RKO (cell line): ENCODE measurements at places on chromosomes 16 and 17.

GRCh38 chr17:8746501-8747236 lies 2.0 kb upstream of the CCDC42 start:
- no peak for DNase-seq

DNA sequence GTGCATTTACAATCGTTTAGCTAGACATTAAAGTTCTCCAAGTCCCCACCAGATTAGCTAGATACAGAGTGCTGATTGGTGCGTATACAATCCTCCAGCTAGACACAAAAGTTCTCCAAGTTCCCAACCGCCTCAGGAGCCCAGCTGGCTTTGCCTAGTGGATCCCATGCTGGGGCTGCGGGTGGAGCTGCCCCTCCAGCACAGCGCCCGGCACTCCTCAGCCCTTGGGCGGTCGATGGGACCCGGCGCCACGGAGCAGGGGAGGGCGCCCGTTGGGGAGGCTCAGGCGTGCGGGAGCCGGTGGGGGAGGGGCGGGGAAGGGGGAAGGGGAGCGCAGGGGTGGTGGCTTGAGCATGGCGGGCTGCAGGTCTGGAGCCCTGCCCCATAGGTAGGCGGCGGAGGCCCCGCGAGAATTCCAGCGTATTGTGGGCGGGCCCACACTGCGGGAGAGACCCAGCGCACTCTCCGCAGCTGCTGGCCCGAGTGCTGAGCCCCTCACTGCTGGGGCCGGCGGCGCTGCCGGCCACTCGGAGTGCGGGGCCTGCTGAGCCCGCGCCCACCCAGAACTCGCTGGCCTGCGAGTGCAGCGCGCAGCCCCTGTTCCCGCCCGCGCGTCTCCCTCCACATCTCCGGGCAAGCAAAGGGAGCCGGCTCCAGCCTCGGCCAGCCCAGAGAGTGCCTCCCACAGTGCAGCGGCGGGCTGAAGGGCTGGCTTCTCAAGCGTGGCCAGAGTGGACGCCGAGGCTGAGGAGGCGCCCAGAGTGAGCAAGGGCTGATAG lies 907.5 kb downstream of the CDH8 start:
- no peak for DNase-seq

DNA sequence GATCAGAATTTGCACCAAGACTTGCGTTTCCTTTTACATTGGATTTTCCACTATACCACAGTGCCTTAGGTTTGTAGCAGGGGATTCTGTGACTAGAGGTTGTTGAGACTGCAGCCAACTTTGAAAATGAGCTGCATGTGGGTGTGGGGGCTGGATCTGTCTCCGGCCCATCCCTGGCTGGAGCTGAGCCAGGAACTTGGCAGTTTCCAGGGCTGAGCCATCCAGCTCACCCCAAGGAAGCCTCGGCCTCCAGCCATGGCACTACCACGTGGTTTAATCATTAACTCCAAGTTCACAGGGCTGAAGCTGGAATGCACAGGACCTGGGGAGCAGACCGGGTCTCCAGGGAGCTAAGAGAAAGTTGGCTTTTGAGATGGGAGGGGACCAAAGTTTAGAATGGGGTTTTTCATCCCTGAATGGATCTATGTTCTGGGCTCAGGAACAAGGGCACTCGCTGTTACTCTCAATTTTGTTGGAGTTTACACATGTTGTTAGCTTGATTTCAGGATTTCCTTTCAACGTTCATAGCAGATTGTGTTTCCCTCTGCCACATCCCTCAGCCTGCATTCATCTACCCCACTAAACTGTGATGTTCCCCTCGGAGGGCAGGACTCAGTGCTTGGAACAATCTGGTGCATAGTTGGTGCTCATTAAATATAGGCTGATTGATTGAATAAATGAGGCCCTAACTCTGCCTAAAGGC lies 42.3 kb upstream of the HNF1B start:
- no peak for DNase-seq

DNA sequence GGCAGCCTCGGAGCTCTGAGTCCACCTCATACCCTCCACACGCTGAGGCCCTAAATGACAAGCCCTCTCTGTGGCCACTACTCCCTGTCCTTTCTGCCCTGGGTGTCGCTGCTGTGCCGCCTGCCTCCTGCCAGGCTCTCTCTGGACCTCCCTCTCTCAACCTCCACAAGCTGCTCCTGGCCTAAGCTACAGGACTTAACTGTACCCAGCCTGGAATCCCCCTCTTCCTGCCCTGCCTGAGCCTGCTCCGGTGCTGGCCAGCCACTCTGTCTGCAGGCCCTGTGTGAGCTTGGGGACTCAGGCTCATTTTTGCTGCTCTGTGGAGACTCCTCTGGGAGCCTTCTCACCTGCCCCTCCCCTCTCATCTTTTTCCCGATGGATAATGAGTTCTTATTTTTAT lies 21.5 kb downstream of the IFT140 start:
- no peak for DNase-seq

GRCh38 chr16:1144476-1145382 lies 8.2 kb upstream of the CACNA1H start:
- no peak for DNase-seq

DNA sequence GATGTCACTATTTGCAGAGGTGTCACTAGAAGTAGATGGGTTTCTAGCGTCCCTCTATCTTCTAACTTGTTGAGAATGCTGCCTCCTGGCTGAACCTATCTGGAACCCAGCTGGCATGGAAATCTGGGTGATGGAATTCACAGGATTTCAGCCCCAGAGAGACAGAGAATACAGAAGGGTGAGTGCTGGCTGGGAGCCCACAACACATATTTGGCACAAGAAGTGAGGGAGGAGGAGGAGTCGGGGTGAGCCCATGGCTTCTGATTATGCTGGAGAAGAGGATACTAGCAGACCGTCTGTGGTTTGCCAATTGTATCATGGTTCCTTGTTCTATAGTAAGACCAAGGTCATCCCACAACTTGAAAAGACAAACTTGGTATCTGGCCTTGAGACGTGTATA lies 557.8 kb upstream of the SALL1 start:
- no peak for DNase-seq

- DNase-seq, result no peak
Observed at GRCh38 chr17:7437950-7438614, 1.2 kb upstream of the FGF11 start.

GRCh38 chr16:13390093-13390985 lies 488.9 kb downstream of the SHISA9 start:
- DNase-seq, result no peak

- no peak for DNase-seq
Observed at GRCh38 chr16:88591577-88592021, 21.4 kb downstream of the ZC3H18 start.

GRCh38 chr17:81378941-81379511 lies 16.2 kb upstream of the BAHCC1 start:
- DNase-seq, result no peak

DNA sequence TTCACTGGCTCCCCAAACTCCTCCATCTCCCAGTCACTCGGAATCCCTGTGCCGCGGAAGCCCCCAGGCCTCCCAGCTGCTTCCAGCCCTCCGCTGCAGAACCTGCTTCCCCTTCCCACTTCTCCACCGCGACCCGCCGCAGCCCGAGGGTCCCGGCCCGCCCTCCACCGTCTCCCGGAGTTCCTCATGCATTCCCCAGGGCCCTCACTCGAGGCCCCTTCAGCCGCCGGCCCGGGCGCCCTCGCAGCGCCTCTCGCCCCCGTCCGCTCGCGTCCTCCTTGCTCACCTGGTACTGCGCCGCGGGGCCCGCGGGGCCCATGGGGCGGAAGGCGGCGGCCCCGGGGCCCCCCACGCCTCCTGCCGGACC lies 329 bp downstream of the SMARCD2 start:
- DNase-seq, result peak; percentile 30

GRCh38 chr17:45577571-45578279 lies 87.2 kb upstream of the PLEKHM1 start:
- DNase-seq, result no peak

- DNase-seq, result no peak
Observed at GRCh38 chr16:51144203-51144602, 6.9 kb downstream of the SALL1 start.
